Pons (tissue), 1 donor: ENCODE measurements at places on chromosomes 13 and 19.

DNA sequence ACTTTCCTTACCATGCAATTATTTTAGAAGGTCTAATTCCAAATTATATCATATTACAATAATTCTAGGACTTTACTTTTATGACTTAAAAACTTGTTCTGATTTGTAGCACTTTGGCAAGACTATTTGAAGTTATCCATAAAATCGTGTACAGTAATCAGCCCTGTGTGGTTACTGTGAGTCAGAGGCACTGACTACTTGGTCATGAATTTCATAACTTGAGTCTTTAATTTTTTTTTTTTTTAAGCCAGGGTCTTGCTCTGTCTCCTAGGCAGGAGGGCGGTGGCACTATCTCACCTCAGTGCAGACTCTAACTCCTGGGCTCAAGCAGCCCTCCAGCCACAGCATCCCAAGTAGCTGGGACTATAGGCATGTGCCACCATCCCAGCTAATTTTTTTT, 1319.2 kb upstream of the SLC10A2 start:
- DNase-seq, result no peak

GRCh38 chr13:50664951-50665350, 178.5 kb downstream of the DLEU7 start:
- no peak for DNase-seq

GRCh38 chr13:113905018-113905417, 41.1 kb upstream of the GAS6 start:
- DNase-seq, result no peak

DNA sequence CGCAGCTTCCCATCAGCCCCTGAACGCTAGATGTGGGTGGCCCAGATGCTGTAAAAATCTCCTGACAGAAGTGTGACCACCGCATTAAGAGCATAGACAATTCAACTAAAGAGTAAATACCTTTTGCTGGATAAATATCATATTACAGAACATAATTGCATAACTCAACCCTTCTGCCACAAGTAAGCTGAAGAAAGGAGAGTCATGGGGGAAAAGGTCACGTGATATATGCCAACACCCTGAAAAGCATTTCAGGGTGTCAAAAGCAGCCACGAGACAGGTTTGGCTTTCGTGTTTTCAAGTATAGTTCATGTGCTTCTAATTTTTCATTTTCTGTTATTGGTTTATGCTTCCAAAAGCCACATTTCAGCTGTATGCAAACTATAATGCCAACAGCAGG, 71.3 kb downstream of the LHFPL6 start:
- no peak for DNase-seq

DNA sequence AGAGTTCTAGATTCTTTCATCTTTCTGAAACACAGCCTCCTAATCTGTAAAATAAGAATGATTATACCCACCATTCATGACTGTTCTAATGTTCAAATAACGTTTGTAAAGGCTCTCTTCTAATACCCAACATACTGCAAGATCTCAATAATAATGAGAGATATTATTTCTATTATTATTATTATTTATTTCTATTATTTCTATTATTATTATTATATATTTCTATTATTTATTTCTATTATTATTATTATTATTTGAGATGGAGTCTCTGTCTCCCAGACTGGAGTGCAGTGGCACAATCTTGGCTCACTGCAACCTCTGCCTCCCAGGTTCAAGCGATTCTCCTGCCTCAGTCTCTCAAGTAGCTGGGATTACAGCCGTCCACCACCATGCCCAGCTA, 395.5 kb downstream of the EFNB2 start:
- DNase-seq, result no peak

DNA sequence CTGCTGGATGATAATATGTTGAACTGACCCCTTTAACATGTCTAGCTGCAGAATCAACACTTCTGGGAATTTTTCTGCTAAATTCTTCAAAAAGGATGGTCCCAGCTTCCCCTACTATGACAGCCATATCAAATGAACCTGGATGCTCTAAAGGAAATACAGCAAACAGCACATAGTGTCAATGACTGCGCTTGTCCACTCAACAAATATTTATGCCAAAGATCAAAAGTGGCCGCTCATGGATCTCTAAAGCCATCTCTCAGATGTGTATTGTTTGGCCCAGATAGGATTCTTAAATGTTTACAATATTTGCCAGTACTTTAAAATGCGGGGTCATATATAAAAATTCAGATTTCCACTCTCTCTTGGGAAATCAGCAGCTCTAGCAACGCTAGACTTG, 3.3 kb downstream of the TBC1D4 start:
- DNase-seq, result no peak

DNA sequence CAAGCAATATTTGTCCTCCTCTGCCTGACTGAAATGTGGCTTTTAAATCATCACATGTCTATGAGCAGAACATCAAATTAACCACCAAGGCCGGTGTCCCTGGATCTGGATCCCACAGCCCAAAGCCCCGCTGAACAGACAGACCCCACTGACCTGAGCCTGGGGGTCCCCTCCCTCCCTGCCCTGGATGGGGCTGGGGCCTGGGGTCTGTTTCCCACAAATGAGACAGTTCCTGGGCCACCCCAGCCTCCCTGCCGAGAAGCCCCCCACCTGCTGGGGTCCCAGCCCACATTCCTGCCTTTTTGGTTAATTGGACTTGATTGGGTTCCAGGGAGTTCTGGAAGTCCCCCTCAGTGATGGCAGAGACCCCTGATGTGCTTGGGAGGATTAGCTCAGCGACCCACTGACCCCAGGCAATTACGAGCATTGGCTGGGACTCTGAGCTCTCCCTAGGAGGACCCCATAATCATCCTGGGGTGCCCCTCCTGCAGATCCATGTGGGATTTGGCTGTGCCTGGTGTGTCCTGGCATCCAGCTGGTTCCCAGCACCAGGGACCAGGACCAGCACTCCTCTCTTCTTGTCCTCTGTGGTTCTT, 19.4 kb upstream of the CPAMD8 start:
- DNase-seq, result no peak

- no peak for DNase-seq
Observed at GRCh38 chr13:33147832-33148231, 131.6 kb downstream of the KL start.
